HT1080 (cell line): ENCODE measurements at places on chromosomes 5 and 9. TPM values are rescaled to one million over a fixed set of nuclear protein-coding genes. Genes with fewer than 3 reads are reported as not detected.

Gene PDGFRB
- total RNA-seq = 2.2 and 5.4 TPM in 2 replicates

Gene PCDHGA2
- total RNA-seq = 0.27 and 0.84 TPM in 2 replicates

DNA sequence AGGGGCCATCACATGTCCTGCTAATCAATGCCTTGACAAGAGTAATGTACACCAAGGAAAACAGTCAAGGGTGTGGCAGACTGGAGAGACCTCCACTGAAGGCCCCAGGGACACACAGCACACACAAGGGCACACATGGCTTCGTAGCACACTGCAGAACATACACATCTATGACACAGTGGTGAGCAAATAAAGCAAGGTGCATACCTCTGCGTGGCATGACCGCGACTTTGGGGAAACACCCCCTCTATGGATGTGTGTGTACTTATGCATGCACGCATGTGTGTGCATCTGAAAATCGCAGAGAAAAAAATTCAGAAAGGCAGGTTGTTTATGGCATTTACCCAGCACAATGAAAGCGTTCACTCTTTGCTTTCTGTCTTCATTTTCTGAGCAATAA lies 20.5 kb downstream of the SEMA4D start:
- DNase-seq = no peak

DNA sequence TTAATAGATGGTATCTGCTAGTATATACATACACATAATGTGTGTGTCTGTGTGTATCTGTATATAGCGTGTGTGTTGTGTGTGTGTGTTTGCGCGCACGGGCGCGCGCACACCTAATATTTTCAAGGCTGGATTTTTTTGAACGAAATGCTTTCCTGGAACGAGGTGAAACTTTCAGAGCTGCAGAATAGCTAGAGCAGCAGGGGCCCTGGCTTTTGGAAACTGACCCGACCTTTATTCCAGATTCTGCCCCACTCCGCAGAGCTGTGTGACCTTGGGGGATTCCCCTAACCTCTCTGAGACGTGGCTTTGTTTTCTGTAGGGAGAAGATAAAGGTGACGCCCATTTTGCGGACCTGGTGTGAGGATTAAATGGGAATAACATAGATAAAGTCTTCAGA lies 757 bp downstream of the FXN start:
- DNase-seq = no peak

GRCh38 chr5:173582216-173583111 lies 34.0 kb downstream of the BOD1 start:
- DNase-seq = no peak

- no peak for DNase-seq
Measured at GRCh38 chr5:4097199-4097598, 501.6 kb downstream of the IRX1 start.
